ENCODE measurements at places on chromosomes 4 and X. TPM values are rescaled to one million over a fixed set of nuclear protein-coding genes. Genes with fewer than 3 reads are reported as not detected.

GRCh38 chr4:47839259-47839658 is 1.4 kb upstream of the CORIN start:
- DNase-seq, result no peak

The ZNF630 gene
- total RNA-seq, result 0.53 TPM

The EVC2 gene
- total RNA-seq, result 5.1 TPM

The ETDA gene
- total RNA-seq, result not detected

- peak; percentile 8 for DNase-seq
Measured at GRCh38 chr4:38675146-38676121, 11.4 kb downstream of the KLF3 start.

The ZNF157 gene
- total RNA-seq, result 0.35 TPM

The TSPAN5 gene
- 13.8 TPM for total RNA-seq

DNA sequence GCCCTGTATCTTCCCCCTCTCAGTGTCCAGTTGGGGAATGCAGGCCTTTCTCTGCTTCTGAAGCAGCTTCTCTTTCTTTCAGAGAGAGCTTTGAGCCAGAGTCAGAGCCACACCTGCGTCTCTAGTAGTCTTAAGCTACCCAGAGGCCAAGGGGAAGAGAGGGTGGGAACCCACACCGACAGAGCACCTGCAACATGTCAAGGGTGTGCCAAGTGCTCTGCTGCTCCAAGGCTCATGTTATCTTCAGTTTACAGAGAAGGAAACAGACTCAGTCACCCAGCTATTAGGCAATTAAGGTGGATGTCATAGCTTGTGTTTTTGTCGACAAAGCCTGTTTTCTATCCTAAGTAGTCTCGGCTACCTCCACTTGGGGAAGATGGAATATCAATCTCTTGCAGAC is 22.7 kb upstream of the RNF212 start:
- no peak for DNase-seq

The DGAT2L6 gene
- total RNA-seq, result not detected

GRCh38 chr4:146709956-146710355 is 71.3 kb downstream of the POU4F2 start:
- DNase-seq, result no peak

DNA sequence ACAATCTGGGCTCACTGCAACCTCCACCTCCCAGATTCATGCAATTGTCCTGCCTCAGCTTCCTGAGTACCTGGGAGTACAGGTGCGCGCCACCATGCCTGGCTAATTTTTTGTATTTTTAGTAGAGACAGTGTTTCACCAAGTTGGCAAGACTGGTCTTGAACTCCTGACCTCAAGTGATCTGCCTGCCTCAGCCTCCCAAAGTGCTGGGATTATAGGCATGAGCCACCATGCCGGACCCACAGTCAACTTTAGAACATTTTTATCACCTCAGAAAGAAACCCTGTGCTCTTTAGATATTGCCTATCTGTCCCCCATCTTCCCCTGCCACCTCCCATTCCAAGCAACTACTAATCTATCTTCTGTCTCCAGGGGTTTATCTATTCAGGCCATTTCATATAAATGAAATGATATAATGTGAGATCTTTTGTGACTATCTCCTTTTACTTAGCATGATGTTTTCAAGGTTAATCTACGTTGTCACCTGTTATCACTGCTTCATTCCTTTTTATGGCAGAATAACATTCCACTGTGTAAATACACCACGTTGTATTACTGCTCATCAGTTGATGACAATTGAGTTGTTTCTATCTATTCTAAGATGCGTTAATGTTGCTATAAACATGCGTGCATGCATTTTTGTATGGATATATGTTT is 44.3 kb upstream of the GALNT7 start:
- no peak for DNase-seq

GRCh38 chr4:25638806-25639205 is 16.8 kb upstream of the SLC34A2 start:
- DNase-seq, result no peak

DNA sequence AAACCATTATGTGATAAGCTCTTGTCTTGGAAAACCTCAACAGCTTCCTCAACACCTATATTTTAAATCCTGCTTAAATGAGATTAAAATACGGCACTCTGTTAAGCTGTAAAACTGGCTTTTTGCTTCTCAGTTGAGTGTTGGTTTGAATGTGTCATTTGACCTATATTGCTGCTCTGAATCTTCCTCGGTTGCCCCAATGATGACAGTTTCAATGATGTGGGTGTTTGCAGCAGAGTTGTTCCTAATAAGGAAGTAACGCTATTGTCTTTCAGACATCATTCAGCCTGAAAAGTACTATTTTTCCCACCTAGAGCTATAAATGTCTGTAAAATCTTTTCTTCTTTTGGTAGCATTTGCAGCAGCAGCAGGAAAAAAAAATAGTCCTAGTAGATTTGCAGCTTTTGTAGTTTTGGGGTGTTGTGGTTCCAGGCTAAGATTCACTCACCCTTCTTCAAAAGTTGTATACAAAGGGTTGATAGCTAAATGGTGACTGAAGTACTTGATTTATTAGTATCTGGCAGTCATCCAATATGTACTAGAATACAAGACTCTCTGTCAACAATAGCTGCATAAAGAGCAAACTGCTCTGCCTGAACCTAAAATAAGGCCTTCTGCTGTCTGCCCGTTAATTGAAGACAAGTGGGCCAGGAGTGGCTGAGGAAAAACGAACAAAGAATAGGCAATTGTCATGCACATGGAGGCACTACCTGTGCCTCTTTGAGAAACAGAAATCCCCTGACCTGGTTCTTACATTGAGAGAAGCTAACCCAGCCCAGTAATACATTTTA is 333.1 kb downstream of the IL1RAPL1 start:
- no peak for DNase-seq

GRCh38 chrX:55161581-55161980 is 58.6 kb upstream of the PAGE5 start:
- no peak for DNase-seq

DNA sequence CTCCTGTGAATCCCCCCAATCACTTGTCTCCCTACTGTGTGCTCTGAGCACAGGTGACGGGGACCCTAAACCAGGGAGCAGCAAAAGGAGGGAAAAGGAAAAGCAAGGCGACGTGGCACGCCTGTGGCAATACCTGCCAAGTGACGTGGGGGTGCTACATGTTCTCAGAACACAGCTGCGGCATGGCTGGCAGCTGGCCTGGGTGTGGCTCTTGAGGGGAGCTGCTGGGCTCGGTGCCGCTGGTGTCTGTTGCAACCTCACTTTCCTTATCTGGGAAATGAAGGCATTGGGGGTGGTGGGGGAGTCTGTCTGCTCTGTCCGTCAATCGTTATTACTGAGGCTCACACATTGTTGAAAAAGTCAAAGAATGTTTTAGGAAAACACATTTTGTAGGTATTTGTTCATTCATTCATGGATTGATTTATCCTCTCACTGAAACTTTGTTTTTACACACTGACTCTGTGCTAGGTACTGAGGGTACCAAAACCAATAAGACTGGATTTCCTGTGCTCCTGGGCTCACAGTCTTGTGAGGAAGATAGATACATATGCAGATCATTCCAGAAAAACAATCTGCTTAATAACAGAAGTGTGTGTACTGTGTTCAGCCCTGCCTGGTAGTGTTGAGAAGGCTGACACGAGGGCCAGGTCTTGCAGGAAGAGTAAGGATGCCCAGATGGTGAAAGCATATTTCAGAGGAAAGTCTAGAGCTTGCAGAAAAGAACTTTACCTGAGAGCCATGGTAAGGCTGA is 217.6 kb downstream of the PTTG2 start:
- no peak for DNase-seq

The RTL9 gene
- total RNA-seq, result not detected

The TMPRSS11F gene
- total RNA-seq, result 12.6 TPM

GRCh38 chr4:3717241-3717640 is 48.9 kb upstream of the ADRA2C start:
- DNase-seq, result no peak

The NFKB1 gene
- 39.7 TPM for total RNA-seq

The YY2 gene
- 1.4 TPM for total RNA-seq

Measured in esophagus squamous epithelium (tissue), 5 donors.